Mesenteric fat pad (tissue), 1 donor: ENCODE measurements at places on chromosomes 16 and 17.

DNA sequence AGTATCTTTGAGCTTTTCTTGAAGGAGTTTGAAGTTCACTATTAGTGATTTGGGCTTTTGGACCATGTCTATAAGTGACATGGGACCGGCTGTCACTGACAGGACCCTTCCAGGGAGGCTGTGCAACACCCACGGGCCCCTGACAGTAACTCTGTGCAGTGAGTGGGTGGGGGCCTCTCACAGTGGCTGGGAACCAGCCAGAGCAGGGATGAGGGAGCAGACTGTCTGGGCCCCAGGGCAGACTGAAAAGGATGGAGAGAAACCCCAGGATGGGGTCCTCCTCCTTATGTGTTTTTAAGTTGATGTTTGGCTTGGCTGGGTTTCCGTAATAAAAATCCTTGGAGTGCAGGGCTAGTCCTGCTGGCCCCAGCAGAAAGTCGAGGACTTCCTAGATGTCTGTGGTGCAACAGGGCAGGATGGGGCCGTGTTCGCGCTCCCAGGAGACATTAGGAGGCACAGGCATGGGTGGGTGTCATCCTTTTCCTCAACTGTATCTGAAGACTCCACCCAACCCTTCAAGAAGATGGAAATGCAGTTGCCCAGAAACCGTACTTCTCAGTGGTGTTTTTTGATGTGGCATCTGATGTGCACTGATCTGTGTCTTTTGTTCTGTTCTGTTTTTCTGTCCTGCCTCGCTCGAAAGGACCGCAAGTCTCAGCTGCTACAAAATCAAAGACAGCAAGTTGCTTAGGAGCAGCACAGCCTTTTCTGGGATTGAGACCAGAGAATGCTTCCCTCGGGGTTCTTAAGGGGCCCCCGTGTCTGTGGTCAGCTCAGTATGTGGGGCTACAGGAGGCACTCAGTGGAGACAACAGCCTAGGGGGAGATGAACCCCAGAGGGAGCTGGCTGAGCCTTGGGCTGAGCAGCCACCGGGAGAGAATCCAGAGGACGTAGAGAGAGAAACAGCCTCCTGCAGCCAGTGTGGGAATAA is 24.2 kb downstream of the PLD6 start:
- DNase-seq, result no peak

- no peak for DNase-seq
Observed at GRCh38 chr16:53768593-53768992, 64.6 kb downstream of the FTO start.

DNA sequence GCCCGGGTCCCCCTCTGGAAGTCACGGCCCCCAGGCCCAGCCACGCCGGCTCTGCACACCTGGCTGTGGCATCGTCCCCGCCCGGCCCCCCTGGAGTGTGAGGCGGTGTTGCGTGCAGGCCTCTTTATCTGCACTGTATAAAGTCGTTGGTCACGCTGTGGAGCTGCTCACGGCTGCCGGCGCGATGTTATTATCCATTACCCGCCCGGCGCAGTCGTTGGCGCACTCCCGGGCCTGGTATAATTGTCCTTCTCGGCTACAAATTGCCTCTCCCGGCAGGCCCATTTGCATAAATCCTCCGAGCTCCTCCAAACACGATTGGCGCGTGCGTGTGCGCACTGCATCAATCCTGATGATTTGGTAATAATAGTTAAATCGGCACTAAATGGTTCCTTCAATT is 57.8 kb downstream of the BAHCC1 start:
- no peak for DNase-seq

- DNase-seq, result no peak
Observed at GRCh38 chr16:3971706-3972105, 91.2 kb upstream of the CREBBP start.

- no peak for DNase-seq
Observed at GRCh38 chr16:47600376-47600775, 139.2 kb downstream of the PHKB start.

- no peak for DNase-seq
Observed at GRCh38 chr16:46793841-46794240, 37.1 kb downstream of the C16orf87 start.
